ENCODE measurements at places on chromosomes 2 and 18.

- DNase-seq = peak; percentile 19
These were observed 29.4 kb downstream of the FAM210A start for GRCh38 chr18:13696961-13697360.

GRCh38 chr2:55490554-55490953 lies 29.0 kb upstream of the CFAP36 start:
- DNase-seq = peak; percentile 49

GRCh38 chr2:104915107-104915793 lies 61.3 kb downstream of the POU3F3 start:
- no peak for DNase-seq

DNA sequence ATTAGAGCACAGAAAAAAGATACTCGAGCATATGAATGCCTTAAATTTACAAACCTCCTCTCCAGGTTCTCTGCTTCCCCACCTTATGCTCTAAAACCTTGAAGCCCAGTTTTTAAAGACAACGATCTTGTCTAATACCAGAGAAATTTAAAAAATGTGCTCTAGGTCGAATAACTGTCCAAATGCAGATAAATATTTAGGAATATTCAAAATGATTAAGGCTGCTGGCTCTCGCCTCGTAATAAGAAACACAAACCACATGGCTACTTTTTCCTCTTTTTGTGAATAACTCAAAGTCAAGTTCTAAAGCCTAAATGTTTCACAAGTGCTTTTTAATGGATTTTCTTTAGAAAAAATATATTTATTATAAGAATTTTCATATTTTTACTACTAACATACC lies 101.3 kb downstream of the SATB2 start:
- peak; percentile 35 for DNase-seq
